ENCODE measurements at places on chromosomes 2 and 18.

DNA sequence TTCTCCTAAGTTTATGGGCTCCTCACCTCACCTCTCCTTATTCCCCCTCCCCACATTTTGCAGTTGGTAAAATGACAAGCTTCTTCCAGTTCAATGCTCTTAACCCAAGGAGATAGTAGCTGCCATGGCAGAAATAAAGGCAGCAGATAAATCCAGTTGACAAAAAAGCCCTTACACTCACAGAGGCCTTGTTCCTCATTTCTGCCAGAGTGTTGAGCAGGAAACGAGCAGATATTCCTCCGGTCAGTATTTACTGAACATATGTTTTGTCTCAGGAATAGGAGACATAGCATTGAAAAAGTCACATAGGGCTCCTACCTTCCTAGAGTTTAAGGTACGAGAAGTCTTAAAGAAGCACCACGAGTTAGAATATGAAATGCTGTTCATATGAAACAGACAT, 493.7 kb upstream of the TNP1 start:
- peak; percentile 11 for DNase-seq

- DNase-seq = no peak
Observed at GRCh38 chr2:36444216-36444936, 88.8 kb downstream of the CRIM1 start.

- DNase-seq = no peak
Observed at GRCh38 chr2:33358878-33359277, 117.6 kb upstream of the RASGRP3 start.

- no peak for DNase-seq
Observed at GRCh38 chr2:160584972-160585494, 91.4 kb upstream of the RBMS1 start.

GRCh38 chr18:7572822-7573221, 5.7 kb downstream of the PTPRM start:
- DNase-seq = no peak

- no peak for DNase-seq
Observed at GRCh38 chr2:190838492-190838910, 42.1 kb upstream of the GLS start.

GRCh38 chr2:172095146-172095904, 7.4 kb downstream of the DLX2 start:
- peak; percentile 80 for DNase-seq

DNA sequence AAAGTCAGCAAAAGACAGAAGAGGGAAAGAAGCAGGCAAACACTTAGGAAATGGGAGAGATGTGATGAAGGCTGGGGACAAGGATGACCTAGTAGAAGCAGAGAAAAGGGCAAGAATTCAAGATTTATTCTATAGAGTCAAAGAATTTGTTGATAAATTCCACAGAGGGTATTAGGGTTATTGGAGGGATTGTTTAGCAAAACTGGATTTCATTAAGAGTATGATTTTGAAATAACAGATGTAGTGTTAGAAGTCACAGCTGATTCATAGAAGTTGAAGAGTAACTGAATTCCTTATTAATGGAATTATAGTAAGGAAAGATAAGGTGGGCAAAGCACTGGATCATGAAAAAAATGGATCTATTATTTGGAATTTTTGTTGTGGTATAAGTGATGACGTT, 48.6 kb downstream of the CEP192 start:
- no peak for DNase-seq

GRCh38 chr2:169038338-169038757, 7.2 kb upstream of the ABCB11 start:
- DNase-seq = peak; percentile 67

- peak; percentile 61 for DNase-seq
Observed at GRCh38 chr2:241924069-241924908, 54.8 kb downstream of the RTP5 start.

DNA sequence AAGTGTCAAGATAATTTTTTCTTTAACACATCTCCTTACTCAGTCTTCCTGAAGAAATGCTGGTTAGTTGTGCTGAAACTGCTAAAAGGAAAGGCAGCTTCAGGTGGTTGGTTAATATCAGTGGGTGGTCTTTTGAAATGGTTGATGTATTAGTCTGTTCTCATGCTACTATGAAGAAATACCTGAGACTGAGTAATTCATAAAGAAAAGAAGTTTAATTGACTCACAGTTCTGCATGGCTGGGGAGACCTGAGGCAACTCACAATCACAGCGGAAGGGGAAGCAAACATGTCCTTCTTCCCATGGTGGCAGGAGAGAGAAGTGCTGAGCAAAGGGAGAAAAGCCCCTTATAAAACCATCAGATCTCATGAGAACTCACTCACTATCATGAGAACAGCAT, 125.9 kb upstream of the CYRIA start:
- no peak for DNase-seq

- no peak for DNase-seq
Observed at GRCh38 chr18:72174972-72175649, 369.0 kb downstream of the CBLN2 start.

DNA sequence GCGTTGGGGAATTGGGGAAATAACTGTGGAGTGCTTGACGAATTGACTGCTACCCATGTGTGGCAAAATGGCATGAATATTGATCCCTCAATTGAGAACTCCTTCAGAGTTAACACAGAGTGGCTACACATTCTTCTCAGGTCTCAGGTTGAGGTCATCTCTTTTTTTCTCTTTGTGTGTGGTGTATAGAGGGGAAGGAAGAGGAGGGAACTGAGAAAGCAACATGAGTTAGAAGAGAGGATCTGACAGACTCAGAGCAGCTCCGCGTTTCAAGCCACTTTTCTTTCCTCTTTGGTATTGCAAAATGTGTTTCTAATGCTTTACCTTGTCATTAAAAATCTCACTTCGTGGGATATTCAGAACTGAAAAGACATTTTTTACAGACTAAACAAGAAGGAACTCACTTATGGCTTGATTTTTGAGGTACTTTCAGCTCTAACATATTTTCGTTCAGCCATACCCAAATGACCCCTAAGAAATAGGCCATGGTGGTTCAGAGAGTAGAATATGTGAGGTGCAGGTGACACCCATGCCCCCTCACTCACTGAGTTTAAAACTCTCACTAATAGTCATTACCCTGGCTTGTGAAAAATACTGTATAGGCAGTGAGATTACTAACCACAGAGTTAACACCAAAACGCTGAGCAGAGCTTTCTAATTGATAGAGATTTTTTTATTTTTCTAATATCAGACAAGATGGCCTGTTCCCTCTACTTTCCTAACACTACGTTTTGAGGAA, 22.5 kb downstream of the STAT4 start:
- peak; percentile 49 for DNase-seq

- no peak for DNase-seq
Observed at GRCh38 chr2:29224693-29225551, 109.7 kb downstream of the CLIP4 start.

DNA sequence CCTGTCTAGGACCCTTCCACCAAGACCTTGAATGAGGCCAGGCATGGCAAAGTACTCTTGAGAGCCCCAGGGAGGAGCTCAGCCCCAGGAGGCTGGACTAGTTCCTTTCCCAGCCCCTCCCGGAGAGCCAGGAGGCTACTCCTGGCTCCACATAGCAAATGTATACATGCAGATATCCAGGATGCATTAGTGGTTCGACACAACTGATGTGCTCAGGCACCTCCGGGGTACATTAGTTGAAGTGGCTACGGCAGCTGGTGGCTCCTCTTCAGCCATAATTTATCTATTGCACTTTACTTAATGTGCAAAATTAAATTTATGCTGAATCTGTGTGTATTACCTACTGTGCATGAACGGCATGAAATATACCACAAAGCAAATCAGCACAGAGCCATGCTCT, 182.8 kb upstream of the MEIS1 start:
- no peak for DNase-seq

GRCh38 chr2:63049970-63050333, 678 bp upstream of the OTX1 start:
- DNase-seq = peak; percentile 78

DNA sequence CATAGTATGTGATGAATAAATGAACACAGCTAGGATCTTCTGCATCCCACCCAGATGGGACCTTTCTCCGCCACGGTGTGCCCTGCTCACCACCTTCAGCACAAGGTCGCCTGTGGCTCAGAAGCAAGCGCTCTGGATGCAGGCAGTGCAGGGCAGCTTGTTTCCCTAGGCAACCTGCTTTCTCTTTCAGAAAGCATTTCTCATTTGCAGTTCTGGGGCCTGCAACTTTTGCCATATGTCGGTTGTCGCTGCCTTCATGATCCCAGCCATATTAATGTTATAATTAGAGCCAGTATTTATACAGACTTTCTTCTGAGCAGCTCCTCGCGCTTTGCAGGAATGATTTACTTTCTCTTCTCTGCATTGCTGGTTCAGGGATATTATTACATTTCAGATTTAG, 692.8 kb downstream of the RNF144A start:
- no peak for DNase-seq

GRCh38 chr2:43268066-43268953, 41.9 kb upstream of the ZFP36L2 start:
- no peak for DNase-seq

DNA sequence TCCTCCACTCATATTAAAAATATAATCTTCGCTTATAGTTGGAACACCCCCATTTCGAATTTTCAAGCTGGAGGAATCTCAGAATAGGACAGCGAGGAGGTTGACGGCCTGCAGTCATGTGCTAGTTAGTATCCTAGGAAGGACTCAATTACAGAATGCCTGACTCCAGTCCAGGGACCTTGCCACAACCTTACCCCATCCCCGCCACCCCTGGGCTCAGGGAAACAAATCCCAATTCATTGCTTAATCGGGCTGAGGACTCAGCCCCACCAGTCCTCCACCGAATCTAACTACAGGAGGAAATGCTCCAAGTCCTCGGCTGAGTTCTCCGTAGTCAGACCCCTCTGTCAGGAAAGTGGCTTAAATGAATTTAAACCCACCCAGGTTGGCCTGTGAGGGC, 31.7 kb upstream of the ZBTB7C start:
- no peak for DNase-seq

GRCh38 chr2:43370705-43371104, 144.3 kb upstream of the ZFP36L2 start:
- no peak for DNase-seq

DNA sequence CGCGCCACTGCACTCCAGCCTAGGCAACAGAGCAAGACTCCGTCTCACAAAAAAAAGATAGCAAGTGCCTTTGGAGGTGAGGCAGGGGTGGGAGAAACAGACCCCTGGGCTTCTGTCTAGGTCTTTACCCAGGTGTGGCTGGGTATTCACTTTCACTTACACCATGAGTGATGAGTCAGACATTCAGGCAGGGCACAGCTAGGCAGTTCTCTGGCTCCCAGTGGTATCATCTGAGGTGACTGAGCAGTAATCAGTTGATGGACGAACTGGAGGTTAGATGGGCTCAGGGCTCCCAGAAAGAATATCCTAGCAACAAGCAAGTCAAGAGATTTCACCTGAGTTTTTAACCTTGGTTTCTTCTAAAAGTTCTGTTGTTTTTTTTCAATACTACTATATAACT, 107.0 kb upstream of the RAB6C start:
- DNase-seq = no peak

DNA sequence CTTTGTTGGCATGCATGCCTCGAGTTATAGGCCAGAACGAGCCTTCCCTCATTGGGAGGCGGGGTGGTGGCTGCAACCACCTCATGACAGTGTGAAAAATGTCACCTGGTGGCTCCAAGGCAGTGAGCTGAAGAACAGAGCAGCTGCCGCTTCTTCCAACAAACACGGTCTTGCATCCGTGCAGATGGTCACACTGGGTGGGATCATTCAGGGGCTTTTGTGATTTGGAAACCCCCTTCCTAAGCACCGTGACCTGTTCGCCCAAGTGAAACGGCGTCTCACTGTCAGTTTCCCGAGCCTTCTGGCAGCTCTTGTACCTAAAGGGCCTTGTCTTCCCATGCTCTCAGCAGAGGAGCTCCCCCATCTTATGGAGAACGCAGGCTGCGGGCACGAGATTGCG, 159.7 kb downstream of the NAPG start:
- DNase-seq = no peak

GRCh38 chr2:204365811-204366210, 179.5 kb upstream of the PARD3B start:
- no peak for DNase-seq

DNA sequence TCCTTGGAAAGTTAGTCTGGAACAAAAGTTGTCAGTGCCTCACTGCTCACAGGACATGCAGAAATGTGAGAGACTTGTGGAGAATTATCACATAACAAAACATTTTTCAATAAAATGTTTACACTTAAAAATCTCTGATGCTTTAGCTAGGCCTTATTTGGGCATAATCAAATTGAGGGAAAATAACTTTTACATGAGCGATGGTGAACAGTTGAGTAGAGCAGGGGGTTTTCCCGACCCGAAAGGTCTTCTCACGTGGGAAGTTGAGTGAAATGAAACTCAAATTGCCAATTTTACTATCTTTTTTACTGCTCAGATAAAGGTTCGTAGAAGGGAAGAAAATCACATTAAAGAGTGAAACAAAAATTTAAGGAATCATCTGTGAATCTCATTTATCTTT, 465.6 kb downstream of the MTX2 start:
- no peak for DNase-seq

All from KBM-7 (cell line).